Tibial nerve (tissue), 4 donors: ENCODE measurements at places on chromosomes 6 and 20. TPM values are rescaled to one million over a fixed set of nuclear protein-coding genes. Genes with fewer than 3 reads are reported as not detected.
A peak's percentile ranks its signal among the peaks of the same experiment; 100 is the strongest.

The DPM1 gene
- 43.3 TPM for total RNA-seq

The TMEM217 gene
- total RNA-seq: not detected

The SLA2 gene
- not detected for total RNA-seq

The PACRG gene
- total RNA-seq: 1.7 TPM

The SEL1L2 gene
- not detected for total RNA-seq

The FNDC11 gene
- total RNA-seq: 0.21 TPM

GRCh38 chr20:11814267-11814666 lies 103.4 kb upstream of the BTBD3 start:
- H3K36me3 ChIP-seq: no peaks in the 10 kb centered on the region
- no peak overlapping the region for H3K4me3 ChIP-seq
- H3K27ac ChIP-seq: no peak overlapping the region
- no peaks in the 10 kb centered on the region for H3K27me3 ChIP-seq
- DNase-seq: no peak

GRCh38 chr6:152127432-152128165 lies 320.1 kb downstream of the ESR1 start:
- H3K27me3 ChIP-seq: no peaks in the 10 kb centered on the region
- no peak for DNase-seq
- no peak overlapping the region for H3K4me3 ChIP-seq

DNA sequence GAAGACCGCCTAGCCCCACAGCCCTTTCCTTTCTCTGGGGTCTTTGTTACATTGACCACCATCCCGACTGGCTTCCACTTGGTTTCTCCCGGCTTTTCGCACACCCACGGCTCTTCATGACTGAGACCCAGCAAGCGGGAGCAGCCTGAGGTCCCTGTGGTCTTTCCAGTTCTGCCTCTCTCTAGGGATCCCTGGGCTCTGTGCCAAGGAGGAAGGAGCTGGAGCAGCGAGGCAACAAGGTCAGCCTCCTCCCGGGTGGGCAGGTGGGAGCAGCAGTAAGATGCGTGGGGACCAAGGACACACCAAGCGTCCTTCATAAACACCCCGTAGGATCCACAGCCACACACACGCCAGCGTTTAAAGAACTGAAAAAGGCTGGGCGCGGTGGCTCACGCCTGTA lies 29.6 kb upstream of the MRGBP start:
- no peak overlapping the region for H3K4me3 ChIP-seq
- no peaks in the 10 kb centered on the region for H3K27me3 ChIP-seq
- H3K36me3 ChIP-seq: no peaks in the 10 kb centered on the region
- no peak for DNase-seq
- H3K4me1 ChIP-seq: no peaks in the 10 kb centered on the region

GRCh38 chr6:113292646-113293422 lies 564.3 kb upstream of the MARCKS start:
- H3K36me3 ChIP-seq: no peaks in the 10 kb centered on the region
- no peak overlapping the region for H3K4me3 ChIP-seq
- no peak for DNase-seq
- no peaks in the 10 kb centered on the region for H3K4me1 ChIP-seq
- no peak overlapping the region for H3K27ac ChIP-seq
- no peaks in the 10 kb centered on the region for H3K27me3 ChIP-seq

DNA sequence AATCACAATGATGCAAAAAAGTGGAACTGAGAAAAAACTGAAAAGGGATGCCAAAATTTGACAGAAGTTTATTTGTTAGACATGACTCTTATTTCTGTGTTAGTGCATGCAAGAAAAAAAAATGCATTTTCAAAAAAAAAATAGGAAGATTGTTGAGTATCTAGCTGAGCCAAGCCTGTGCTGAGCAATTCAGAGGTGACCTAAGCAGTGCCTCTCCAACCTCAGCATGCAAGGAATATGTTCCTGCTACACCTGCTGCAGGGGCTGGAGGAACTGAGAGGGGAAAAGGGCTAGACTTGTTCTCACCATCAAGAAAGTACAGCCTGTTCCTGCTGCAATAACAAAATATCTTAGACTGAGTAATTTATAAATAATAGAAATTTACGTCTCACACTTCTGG lies 24.0 kb downstream of the BPIFA2 start:
- no peak overlapping the region for H3K4me3 ChIP-seq
- H3K27me3 ChIP-seq: no peaks in the 10 kb centered on the region
- no peaks in the 10 kb centered on the region for H3K36me3 ChIP-seq
- DNase-seq: no peak
- no peak overlapping the region for H3K27ac ChIP-seq

DNA sequence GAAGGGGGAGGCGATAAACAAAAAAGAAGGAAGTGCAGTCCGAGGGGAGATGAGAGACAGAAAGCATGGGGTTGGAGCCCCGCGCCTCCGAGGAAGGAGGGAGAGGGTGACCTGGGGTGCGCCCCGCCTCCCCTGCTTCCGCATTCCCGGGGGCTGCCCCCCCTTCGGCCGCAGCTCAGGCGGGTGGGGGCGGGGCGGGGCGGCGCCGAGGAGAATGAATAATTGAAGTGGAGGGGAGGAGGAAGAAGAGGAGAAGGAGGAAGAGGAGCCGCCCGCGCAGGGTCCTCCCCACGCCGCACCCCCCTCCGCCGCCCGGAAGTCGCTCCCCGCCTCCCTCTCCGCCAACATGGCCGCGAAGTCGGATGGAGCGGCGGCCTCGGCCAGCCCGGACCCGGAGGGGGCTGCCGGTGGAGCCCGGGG lies at the start of gene XKR7:
Gene XKR7 (plus strand): TSS at position 322 of the 420 bp plus-strand sequence. CDS start 25 bp downstream, at position 347.
- no peaks in the 10 kb centered on the region for H3K36me3 ChIP-seq
- H3K4me1 ChIP-seq: no peaks in the 10 kb centered on the region
- no peak for DNase-seq
- no peak within 1 kb of the TSS for H3K4me3 ChIP-seq

- H3K36me3 ChIP-seq: no peaks in the 10 kb centered on the region
- no peak for DNase-seq
- no peaks in the 10 kb centered on the region for H3K27me3 ChIP-seq
- H3K4me3 ChIP-seq: no peak overlapping the region
These were observed 125.7 kb upstream of the MYLIP start for GRCh38 chr6:16003197-16003491.

- DNase-seq: peak; percentile 24
- H3K4me1 ChIP-seq: no peaks in the 10 kb centered on the region
- H3K27me3 ChIP-seq: no peaks in the 10 kb centered on the region
- no peak overlapping the region for H3K27ac ChIP-seq
These were observed 275.8 kb upstream of the PRDM1 start for GRCh38 chr6:105810105-105810921.

DNA sequence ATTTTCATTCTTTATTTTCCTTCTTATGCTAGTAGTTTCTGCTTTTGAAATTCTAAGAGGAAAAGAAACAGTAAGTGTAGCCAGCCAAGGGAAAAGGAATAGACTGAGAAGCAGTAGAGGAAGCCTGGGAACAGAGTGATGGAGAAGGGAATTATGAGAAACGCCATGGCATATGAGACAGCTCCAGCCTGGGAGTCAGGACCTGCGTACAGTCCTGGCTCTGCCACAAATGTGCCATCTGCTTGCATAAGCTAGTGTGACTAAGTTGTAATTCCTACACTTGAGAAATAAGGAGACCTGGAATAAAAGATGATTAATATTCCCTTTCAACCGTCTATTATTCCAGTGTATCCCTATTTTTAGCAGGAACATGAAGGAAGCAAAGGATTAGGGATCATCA lies 47.5 kb downstream of the OSTM1 start:
- H3K4me1 ChIP-seq: no peaks in the 10 kb centered on the region
- no peaks in the 10 kb centered on the region for H3K36me3 ChIP-seq
- H3K27me3 ChIP-seq: no peaks in the 10 kb centered on the region
- no peak overlapping the region for H3K4me3 ChIP-seq
- H3K27ac ChIP-seq: no peak overlapping the region
- DNase-seq: no peak

- no peak overlapping the region for H3K27ac ChIP-seq
- H3K27me3 ChIP-seq: no peaks in the 10 kb centered on the region
- H3K4me1 ChIP-seq: no peaks in the 10 kb centered on the region
- H3K36me3 ChIP-seq: no peaks in the 10 kb centered on the region
- H3K4me3 ChIP-seq: no peak overlapping the region
These were observed 656.6 kb upstream of the MMS22L start for GRCh38 chr6:97939440-97940168.

GRCh38 chr20:36645998-36646397 lies at the start of gene SLA2:
Gene SLA2 (minus strand): TSS chr20:36646196. CDS start chr20:36641335, 4,861 bp downstream.
- no peak for DNase-seq
- H3K27ac ChIP-seq: peak within 1 kb of the TSS; percentile 68
- no peaks in the 10 kb centered on the region for H3K27me3 ChIP-seq
- no peak within 1 kb of the TSS for H3K4me3 ChIP-seq

DNA sequence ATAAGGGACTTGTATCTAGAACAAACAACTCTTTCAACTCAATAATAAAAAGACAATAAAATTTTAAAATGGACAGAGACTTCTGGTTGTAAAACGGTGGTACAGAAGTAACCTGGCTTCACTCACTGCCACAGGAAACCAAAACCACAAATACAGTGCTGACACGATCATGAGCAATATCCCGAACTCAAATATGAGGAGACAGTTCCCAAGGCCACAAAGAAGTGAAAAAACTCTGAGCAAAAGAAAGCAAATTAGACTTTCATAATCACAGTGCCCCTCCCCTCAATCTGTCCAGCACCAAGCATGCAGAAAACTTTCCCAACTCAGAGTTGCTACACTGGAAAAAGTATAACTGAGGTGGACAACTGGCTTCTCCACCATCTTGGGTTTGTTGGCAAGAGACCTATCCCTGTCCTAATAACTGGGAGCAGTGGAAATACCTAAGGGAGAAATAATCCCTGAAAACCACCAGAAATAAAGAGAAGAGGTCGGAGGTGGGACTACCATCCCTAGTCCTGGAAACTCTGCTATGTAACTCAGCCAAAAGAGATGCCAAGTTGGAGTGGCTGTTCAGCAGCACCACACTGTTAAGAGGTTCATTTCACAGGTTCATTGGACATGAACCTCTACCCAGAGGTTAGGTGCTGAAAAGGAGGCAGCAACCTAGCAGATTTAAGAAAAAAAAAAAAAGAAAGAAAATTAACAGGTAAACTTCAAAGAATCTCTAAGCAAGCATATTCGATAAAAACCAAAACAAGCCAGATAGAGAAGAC lies 55.5 kb downstream of the REV3L start:
- DNase-seq: no peak
- peaks cover 6% of the 10 kb centered on the region for H3K4me1 ChIP-seq
- H3K4me3 ChIP-seq: no peak overlapping the region
- no peaks in the 10 kb centered on the region for H3K36me3 ChIP-seq

GRCh38 chr6:100336876-100337275 lies 127.8 kb downstream of the SIM1 start:
- H3K36me3 ChIP-seq: no peaks in the 10 kb centered on the region
- H3K27ac ChIP-seq: no peak overlapping the region
- no peaks in the 10 kb centered on the region for H3K27me3 ChIP-seq
- no peak overlapping the region for H3K4me3 ChIP-seq
- no peaks in the 10 kb centered on the region for H3K4me1 ChIP-seq

- DNase-seq: no peak
- no peaks in the 10 kb centered on the region for H3K4me1 ChIP-seq
- no peak overlapping the region for H3K4me3 ChIP-seq
- no peaks in the 10 kb centered on the region for H3K27me3 ChIP-seq
- H3K36me3 ChIP-seq: no peaks in the 10 kb centered on the region
These were observed 25.5 kb downstream of the NPEPL1 start for GRCh38 chr20:58718121-58718563.

GRCh38 chr6:126034656-126035055 lies 48.3 kb downstream of the TRMT11 start:
- H3K27me3 ChIP-seq: no peaks in the 10 kb centered on the region
- H3K4me3 ChIP-seq: no peak overlapping the region
- no peaks in the 10 kb centered on the region for H3K36me3 ChIP-seq

DNA sequence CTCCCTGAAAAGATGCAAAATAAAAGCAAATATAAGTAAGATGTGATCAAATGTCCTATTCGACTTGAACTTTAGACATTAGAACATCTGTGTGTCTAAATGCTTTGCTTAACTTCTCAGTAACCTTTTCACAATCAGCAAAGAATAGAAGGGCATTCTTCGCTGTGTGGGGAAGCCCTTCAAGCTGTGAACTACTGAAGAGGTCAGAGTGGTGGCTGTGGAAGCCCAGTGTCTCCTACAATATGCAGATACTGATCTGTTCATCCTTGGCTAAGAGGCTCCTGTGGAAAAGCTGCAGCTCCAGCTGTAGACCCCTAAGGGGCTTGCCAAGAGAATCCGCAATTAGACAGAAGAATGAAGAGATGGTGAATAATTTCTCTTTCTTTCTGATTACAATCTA lies 400.3 kb upstream of the SASH1 start:
- H3K27me3 ChIP-seq: no peaks in the 10 kb centered on the region
- DNase-seq: no peak
- no peaks in the 10 kb centered on the region for H3K4me1 ChIP-seq
- H3K36me3 ChIP-seq: no peaks in the 10 kb centered on the region
- H3K4me3 ChIP-seq: no peak overlapping the region

- H3K27me3 ChIP-seq: no peaks in the 10 kb centered on the region
- no peaks in the 10 kb centered on the region for H3K36me3 ChIP-seq
- peak overlapping the region; percentile 71 for H3K27ac ChIP-seq
- H3K4me1 ChIP-seq: no peaks in the 10 kb centered on the region
- H3K4me3 ChIP-seq: no peak overlapping the region
- peak; percentile 36 for DNase-seq
These were observed 39.7 kb downstream of the AGPAT4 start for GRCh38 chr6:161233986-161234661.

GRCh38 chr20:53957451-53958172 lies 112.8 kb downstream of the BCAS1 start:
- peaks cover 26% of the 10 kb centered on the region for H3K4me1 ChIP-seq
- no peaks in the 10 kb centered on the region for H3K36me3 ChIP-seq
- H3K4me3 ChIP-seq: no peak overlapping the region

DNA sequence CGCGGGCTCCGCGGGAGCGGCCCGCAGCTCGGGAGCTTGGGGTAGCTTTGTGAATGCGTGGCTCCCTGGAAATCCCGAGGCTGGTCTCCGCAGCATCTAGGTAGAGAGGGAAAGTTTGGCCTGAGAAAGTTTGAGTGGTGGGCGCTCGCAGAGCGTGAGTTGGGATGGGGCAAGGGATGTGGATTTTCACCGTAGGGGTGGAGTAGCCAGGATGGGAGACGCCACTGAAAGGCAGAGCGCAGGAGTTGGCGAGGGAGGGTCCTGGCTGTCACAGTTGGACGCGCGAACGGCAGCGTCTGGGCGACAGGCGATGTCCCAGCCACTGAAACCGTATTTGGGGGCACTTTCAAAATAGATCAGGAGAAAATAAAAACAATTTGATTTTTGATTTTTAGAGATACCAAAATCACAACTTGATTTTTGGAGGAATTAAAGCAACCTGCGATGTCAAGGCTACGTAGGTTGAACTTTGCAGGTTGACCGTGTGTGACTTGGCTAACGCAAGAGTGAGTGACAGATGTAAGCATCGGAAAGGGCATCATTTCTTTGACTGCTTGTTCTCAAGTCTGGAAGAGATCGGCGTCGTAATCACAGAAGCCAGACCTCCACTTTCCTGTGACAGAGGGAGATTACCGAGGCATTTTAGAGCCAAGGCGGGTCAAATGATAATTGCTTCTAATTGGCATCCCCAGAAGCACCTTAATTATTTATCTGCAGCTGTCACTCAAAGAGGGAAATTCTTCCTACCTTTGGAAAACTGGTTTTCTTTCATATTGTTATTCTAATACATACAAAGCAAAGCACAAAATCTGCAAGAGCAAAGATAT lies 646 bp downstream of the HEY2 start:
- H3K4me3 ChIP-seq: peak overlapping the region; percentile 61
- no peaks in the 10 kb centered on the region for H3K4me1 ChIP-seq
- no peaks in the 10 kb centered on the region for H3K36me3 ChIP-seq
- H3K27ac ChIP-seq: peak overlapping the region; percentile 86
